ENCODE measurements at places on chromosomes 1 and 21.
A peak's percentile ranks its signal among the peaks of the same experiment; 100 is the strongest.

DNA sequence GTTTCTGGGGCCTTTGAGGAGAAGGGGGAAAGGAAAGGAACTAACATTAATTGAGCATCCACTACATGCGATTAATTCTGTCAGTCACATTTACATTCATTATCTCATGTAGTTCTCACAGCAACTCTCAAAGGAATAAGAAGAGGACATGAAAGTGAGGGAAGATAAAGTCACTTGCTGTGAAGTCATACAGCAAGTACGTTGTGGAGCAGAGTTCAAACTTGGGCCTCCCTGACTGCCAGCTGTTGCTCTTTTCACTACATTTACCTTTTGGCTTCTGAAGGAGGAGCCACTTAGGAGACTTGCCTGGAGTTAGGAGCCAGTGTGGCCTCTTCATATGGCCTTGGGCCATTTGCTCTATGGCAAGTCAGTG, 6.2 kb downstream of the ZNF691 start:
- no peak for DNase-seq

- no peak for DNase-seq
Observed at GRCh38 chr21:45558044-45558721, 15.9 kb upstream of the SLC19A1 start.

GRCh38 chr1:70485624-70486023, 74.6 kb downstream of the CTH start:
- DNase-seq = no peak

DNA sequence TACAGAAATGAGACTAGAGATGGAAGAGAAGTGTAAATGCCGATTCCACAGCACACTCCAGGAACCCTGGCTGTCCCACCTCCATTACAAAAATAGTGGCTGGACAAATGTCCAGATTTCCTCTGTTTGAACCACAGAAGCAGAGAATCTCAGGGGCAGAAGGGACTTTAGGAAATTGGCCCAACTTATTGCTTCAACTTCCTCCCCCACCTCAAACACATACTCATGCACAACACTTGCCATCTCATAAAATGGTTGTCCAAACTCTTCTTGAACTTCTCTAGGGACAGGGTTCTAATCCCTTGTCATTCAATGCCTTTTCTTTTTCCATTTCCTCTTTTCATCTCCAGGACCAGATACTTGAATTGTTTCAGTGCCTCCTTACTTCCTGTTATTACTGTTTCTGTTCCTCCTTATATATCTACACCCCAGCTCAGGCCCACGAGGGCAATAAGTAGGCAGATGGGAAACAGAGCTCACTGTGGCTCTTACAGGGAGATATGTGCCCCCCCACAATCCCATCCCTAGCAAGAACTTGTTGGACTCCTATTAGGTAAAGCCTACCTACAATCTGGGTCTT, 8.5 kb upstream of the B4GALT3 start:
- DNase-seq = no peak

- no peak for DNase-seq
Observed at GRCh38 chr1:85128316-85128715, 72.5 kb downstream of the SYDE2 start.

DNA sequence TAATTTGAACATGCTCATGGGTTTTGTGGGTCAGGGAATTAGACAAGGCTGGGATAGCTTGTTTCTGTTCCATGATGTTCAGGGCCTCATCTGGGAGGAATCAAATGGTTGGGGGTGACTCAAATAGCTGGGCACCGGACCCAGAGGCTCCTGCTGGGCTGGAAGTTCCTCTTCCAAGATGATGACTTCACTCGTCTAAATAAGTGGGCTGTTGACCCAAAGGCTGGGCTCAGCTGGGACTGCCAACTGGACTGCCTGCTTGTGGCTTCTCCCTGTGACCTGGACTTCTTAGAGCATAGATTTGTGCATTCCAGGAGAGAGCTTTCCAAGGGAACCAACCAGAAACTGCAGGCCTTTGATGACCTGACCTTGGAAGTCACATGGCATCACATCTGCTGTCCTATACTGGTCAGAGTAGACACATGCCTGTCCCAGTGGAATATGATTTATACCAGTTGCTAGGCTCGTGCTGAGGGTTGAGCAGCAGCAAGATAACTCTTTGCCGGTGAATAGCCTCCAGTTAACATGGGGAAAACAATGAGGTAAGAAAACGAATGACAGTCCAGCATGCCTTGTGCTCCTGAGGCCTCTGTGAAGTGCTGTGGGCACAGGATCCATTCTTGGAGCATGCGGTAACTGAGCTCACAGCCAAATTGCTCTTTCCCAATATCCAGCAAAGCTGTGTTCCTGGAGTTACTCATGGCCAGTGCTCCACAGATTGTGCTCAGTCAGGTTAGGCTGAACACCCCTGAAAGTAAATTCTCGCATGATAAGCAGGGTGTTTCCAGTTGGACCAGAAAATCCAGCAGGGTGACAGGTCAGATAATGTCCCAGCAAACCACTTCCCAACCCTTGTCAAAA, 272.9 kb upstream of the TMEM51 start:
- peak; percentile 7 for DNase-seq

DNA sequence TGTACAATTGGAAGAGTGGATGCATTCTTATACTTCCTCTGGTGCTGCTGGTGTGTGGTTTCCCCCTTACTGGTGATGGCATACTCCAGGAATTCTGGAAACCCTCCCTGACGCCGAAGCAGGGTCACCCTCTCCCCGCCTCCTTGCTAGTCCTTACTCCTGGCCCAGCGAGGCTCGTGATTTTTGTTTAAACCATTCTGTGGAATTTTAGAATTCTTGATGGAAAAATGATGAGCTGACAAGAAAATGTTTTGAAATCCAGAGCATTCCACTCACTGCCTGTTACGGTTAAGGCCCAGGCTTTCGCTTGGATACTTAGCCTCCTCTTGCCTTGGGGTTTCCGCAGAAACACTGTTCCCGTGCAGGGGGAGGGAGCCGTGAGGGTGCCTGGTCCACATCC, 41.1 kb downstream of the IL6R start:
- peak; percentile 85 for DNase-seq

DNA sequence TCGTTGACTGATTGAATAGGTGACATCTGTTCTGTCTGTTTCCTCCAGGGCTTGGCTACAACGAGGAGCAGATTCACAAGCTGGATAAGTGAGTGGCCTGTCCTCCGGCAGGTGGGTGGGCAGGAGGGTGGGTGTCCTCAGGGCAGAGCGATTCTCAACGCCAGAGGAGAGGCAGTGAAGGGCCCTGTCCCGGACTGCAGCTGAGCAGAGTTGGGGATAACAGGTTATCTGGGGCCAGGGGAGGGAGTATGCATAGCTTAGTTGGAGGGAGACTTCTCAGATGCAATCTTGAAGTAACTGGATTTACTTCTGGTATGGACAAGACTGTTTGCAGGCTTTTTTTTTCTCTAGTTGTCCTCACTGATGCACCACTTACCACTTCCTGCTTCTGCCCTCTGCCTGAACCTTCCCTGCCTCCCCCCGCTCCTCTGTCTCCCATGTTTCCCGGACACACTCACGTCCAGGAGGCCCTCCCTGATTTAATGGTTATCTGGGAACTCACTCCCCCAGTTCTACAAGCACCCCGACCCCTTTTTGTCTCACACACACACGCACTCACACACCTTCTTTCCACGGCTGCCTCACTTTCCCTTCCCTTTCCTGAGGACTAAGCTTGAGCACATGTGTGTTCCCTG, 16.4 kb upstream of the RASSF5 start:
- no peak for DNase-seq

DNA sequence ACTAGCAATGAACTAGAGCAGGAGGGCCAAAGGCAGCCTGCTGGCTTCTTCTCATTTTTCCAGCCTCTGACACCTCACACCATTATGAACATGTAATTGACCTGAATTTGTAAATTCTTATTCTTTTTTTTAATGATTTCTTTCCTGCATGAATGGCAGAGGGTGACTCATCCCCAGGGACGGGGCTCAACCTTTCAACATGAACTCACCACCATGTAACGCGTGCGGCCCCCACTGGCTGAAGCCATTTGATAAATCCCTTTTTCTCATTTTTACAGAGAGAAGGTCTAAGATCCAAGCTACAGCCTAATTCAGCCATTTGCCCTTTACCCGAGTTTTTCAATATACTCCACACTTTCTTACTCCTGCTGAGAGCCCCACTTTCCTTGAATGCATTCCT, 9.3 kb upstream of the ETS2 start:
- no peak for DNase-seq

DNA sequence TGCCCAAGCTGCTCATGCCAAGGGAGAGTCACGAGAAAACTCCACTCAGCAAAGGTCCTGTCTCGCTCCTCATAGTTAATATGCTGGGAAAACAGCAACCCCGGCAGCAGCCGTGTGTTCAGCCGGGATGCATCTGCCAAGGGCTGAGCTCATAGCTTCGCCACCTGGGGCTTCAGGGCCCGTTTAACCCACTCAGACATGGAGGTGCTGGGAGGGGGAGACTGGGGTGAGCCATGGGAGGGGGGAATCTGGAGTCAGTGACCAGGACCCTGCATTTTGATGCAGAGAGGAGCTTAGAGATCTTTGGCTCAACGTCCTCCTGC, 283.4 kb downstream of the PTPRU start:
- DNase-seq = no peak

- no peak for DNase-seq
Observed at GRCh38 chr1:114833421-114833820, 21.2 kb upstream of the SYCP1 start.

DNA sequence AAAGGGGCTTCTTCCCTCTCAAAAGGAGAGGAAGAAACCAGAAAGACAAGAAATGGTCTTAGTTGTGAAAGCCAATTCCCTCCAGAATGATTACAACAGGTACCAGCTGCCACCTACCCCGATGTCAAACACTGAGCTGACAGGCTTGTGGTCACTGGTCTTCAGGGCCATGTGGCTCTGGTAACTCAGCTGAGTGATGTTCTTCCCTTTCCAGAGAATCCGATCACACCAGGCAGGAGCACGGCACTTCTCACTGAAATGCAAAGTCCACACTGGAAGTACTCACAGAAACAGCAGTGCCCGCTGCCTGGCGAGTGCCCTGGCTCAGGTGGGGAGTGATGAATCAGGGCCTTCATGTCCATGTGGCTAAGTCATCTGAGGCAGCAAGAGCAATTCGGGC, 18.7 kb upstream of the MTF1 start:
- DNase-seq = no peak

- DNase-seq = no peak
Observed at GRCh38 chr1:229190057-229190575, 80.8 kb upstream of the RAB4A start.

- DNase-seq = no peak
Observed at GRCh38 chr21:43935711-43936110, 70.7 kb downstream of the AGPAT3 start.

DNA sequence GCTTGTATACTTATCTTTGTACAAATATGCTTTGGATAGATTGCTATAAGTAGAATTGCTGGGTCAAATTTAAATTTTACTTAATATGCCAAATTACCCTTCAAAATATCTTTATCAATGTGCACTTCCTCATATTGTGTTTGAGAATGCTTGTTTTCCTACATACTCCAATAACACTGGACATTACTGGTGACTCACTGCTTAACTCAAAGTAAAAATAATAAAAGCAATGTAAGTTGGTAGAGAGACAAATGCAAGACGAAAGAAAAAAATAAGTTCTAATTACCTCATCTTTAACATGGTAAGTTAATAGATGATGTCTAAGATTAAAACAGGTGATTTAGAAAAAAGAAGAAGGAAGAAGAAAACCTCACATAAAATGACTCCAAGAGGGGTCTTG, 7.9 kb upstream of the SH3GLB1 start:
- DNase-seq = no peak

- no peak for DNase-seq
Observed at GRCh38 chr1:101158424-101158823, 78.4 kb upstream of the S1PR1 start.

DNA sequence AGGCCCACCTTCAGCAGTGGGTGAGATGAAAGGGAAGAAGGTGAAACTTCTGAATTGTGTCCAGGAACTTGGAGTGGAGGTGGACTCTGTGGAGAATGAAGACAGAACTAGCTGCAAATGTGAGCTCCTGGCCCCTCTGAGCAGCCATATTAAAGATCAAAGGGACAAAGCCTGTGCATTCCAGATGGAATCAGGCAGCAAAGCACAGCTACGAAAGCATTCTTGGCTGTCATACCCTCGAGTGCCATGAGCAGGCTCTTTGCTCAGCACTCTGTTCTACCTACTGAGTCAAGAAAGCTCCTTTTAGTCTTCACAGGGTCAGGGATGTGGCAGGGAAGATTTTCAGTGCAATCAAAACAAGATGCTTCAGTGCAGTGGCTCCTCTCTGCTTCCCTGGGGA, 86.3 kb upstream of the TSPAN2 start:
- DNase-seq = no peak

DNA sequence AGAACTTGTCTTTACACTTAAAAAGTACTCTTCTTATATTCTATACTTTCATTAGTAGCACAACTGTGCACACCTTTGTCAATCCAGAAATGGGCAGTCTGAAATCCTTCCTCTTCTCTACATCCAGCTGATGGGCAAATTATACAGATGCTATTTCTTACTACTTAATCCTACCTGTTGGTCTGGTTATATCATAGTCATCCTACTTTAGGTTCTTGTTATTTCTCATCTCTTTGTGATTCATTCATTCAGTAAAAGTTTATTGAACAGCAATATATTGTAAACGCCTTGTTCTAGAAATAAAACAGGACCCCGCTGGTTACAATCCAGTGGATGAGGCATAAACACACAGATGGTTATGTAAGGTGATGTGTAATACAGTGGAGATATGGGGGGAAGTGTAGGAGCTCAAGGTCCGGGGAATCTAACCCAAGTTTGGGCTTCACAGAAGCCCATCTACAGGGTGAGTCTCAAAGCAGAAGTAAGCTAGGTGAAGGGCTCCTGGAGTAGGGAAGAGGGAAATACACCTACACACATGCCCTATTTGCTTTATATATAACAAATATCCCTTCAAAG, 11.8 kb upstream of the FUBP1 start:
- DNase-seq = no peak

- DNase-seq = no peak
Observed at GRCh38 chr1:112714313-112715263, 544 bp downstream of the PPM1J start.

DNA sequence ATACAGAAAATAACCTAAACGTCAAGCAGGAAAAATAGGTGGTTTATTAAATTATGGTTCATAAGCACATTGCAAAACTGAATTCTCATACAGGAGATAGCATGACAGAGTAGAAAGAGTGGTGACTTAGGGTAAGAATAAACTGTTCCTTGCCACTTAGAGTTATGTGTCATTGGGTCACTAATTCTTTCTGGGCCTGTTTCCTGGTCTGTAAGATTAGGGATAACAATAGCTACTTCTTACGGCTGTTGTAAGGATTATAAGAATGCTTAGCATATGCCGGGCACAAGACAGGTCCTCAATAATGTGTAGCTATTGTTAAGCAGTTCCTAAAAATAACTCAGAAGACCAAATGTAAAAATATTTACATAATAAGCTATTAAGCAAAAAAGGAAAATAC, 24.2 kb downstream of the SNRNP40 start:
- no peak for DNase-seq

GRCh38 chr1:186454981-186455380, 5.9 kb downstream of the PDC start:
- DNase-seq = no peak

DNA sequence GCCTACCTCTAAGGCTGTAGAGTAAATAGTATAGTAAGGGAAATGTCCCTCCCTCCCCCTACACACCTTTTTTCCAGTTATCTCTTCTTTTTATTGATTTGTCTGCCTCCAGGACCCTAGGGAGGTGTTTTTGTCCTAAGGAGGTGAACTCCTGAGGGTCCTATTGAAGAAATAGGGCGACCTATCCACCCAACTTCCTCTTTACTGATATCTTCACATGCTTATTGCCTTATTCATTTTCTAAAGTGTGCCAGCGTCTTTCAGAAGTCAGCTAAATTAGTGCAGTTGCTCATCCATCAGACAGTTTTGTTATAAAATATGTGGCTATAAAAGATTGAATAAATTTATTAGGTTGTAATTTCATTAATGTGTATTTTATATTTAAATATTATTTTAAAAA, 5.9 kb downstream of the BACH1 start:
- DNase-seq = no peak

Measured in AG04449 (cell line).